ENCODE measurements at places on chromosomes 2 and 18.

DNA sequence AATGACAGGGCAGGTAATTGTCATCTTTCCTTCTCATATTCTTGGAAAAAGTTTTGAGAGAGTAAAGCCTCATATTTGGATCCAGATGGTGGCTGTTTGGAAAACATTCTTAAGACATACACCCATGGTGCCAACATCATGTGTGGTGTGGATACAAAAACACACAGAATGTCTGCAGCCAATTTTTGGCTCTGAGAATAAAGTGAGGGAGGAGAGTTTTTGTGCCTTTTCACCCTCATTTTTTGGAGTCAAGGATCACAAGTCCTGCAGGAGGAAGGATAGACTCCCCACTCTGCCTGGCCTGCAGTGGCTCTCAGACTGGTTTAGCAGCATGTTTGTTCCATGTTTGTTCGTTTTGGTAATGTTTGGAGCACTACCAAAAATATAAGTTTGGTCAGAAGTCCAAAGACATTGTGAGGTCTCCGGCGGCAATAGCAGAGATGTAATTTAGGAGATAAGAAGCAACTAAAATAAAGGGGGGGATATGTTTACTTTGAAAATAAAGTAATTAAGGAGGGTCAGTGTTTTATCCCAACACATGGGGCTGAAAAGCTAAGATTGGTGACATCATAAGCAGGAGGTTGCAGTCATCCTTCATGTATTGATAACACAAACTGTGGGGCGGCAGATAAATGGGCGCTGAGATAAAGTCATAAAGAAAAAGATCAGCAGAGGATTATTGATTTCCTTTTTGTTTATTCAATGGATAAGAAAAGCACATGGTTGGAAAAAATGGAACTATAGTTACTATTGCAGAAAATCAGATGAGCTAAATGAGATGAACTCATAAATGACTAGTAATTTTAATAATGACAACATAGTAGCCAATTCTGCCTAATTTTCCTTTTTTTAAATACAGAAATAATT lies 655 bp downstream of the NOSTRIN start:
- no peak for DNase-seq

GRCh38 chr2:7353571-7353970 lies 436.4 kb downstream of the RNF144A start:
- DNase-seq, result no peak

DNA sequence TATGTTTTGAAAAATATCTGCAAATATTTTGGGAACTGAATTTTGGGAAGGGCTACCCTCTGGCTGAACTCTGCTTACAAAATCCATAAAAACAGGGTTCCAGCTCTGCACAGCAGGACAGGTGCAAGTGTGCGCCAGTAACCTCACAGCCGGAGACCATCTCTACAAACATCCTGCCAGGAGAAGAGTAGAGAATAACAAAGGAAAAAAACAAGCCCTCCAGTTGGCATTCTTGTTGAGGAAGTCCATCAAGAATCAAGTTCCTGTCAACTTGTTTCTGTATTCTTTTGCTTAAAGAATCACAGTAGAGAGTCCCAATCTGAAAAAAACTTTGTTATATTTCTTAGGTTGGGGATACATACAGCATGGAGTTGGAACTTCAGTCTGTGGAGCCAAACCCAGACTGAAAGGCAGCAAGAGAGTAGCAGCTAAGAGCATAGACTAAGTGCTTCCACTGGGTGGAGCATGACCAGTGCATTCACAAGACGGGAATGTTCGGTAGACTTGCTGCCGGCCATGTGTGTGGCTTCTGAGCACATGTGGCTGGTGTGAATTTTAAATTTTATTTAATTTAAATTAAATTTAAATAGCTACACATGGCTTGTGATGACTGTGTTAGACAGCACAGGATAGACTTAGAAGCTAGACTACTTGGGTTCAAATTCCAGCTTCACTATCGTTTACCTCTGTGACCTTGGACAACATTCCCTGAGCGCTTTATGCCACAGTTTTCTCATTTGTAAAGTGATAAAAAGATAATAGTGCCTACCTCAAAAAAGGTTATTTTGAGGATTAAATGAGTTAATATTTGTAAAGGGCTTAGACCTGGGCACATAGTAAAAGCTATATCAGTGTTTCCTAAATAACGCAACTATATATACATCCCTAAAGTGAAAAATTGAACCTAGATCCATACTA lies 41.9 kb downstream of the SPTBN1 start:
- DNase-seq, result peak; percentile 79

DNA sequence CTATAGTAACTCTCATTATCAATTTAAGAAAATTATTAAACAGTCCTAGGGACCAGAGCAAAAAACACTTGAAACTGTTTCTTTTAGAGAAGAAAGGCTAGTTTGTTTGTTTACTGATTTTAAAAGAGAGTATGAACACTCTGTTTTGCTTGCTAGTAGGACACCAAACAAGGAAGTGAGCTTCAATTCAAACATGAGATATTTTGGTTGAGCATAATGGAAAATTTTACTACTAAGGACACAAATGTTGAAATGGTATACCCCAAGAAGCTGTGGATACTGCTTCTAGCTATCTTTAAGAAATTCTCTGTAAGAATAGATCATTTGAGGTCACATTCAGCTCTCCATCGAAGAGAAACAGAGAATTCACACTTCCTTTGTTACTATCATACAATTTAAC lies 216.3 kb upstream of the SMAD7 start:
- DNase-seq, result no peak

DNA sequence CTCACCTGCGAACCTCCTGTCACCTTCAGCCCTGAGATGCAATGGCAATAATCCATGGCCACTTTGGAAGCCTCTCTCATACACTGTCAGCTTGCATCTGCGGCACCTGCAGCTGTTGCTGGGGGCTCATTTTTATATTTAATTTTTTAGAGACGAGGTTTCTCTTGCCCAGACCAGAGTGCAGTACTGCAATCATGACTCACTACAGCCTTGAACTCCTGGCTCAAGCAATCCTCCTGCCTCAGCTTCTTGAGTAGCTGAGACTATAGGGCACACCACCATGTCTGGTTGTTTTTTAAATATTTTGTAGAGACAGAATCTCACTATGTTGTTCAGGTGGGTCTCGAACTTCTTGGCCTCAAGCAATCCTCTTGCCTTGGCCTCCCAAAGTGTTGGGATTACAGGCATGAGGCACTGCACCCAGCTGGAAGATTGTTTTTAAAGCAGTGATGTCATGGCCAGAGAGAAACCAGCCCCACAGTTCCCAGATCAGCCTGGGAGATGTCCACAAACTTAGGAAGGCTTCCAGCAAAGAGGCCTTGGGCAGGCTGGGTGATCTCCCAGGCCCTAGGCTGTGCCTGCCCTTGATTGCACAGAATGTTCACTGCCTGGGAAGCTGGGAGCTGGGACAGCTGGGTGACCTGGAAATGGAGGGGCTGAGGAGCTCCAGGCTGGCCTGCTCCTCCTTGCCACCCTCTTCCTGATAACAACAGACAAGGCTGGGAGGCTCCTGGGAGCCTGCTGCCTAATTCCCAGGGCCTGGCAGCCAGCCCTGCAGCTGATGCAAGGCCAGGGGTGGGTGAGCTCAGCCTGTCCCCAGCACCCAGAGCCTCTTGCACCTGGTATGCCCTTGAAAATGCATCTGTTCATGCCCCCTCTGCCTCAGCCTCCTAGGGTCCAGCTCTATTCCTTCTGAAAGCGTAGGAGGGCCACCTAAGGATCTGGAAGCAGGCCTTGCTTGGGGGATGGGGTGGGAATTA lies 27.1 kb downstream of the SH2D6 start:
- DNase-seq, result peak; percentile 51

DNA sequence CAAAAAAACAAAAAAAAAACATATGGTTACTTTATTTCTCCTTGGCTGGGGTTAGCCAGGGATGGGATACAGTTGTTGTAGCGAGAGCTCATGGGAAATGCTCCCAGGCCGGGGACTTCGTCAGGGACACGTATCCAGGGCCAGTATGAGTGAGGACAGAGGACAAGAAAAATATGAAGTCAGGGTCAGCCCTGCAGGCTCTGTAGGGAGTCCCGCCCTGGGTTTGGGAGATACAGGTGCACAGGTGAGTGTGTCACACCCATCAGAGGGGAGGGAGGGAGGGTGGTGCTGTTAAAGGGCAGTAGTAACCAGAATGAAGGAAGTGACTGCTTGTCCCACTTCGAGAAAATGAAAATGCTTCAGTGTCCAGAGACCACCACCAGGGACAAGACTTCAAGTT lies 55.6 kb upstream of the RBM44 start:
- no peak for DNase-seq

- no peak for DNase-seq
Measured at GRCh38 chr2:148554459-148555247, 89.9 kb upstream of the EPC2 start.

GRCh38 chr2:220001751-220002150 lies 374.3 kb downstream of the SLC4A3 start:
- peak; percentile 40 for DNase-seq

DNA sequence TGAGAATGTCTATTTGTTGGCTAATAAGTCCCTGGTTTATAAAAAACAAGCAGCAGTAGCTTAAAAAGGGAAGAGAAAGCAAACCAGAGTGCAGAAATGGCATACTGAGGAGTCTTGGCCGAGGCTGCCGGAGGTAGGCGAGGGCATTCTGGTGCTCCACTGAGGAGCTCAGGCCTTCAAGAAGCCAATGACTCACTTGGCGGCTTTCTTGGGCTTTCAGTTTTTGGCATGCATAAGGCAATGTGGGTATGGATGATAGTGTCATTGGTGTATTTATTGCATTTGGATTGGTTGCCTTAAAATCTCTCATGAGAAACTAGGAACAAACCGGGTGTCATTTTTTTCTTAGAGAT lies 119.6 kb upstream of the ARL5A start:
- peak; percentile 1 for DNase-seq

DNA sequence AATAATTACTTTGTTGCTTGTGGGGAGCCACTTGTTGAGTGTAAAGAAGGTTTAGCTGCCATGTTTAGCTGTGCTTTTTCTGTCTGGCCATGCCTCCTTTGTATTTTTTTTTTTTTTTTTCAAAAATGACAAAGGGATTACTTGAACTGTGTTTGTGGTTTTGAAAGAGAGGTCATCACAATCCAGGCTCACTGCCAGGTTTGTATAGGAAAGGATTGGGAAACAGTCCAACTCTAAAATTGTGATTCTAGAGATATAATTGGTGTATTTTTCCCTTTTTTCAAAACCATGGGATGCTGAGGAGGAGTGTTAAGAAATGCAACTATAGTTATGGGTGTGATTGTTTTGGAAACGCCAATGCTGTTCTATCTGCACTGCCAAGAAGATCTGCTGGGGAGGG lies 4.3 kb downstream of the ITPRIPL1 start:
- DNase-seq, result no peak

GRCh38 chr2:46009772-46010171 lies 287.4 kb upstream of the EPAS1 start:
- DNase-seq, result no peak

DNA sequence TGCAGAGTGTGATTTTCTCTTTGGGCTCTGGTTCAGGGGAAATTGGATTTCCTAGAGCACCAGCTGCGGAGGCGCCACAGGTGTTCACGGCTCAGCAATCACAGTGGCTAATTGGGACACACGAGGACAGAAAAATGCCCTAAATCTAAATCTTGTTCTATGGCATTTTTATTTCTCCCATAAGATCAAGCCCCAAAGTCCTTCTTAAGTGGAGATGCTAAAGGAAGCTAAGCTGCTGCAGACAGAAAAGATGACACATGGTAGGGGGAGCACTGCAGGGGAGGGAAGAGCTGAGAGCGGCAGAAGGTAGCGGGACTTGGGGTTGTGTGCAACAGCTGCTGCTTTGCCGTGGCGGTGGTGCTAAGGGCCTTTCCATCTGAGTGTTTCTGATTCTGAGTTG lies 280.6 kb downstream of the MYT1L start:
- no peak for DNase-seq

DNA sequence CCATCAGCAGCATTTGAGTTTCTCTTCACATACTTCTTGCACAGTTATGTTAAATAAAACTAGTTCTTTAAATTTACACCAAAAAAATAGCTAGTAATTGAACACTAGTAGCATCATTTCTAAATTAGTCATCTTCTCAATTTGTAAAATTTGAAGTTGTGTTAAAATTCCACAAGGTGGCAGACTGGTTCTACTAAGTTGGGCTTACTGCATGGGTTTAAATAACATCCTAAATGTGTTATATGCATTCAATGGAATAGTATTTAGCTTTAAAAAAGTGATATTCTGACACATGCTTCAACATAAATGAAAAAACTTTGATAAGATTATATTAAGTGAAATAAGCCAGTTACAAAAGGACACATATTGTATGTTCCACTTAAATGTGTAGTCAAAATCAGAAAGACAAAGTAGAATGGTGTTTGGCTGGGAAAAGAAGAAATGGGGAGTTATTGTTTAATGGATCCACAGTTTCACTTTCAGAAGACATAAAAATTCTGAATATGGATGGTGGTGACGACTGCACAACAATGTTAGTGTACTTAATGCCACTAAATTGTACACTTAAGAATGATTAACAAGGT lies 28.7 kb upstream of the RPRD1A start:
- DNase-seq, result peak; percentile 60

DNA sequence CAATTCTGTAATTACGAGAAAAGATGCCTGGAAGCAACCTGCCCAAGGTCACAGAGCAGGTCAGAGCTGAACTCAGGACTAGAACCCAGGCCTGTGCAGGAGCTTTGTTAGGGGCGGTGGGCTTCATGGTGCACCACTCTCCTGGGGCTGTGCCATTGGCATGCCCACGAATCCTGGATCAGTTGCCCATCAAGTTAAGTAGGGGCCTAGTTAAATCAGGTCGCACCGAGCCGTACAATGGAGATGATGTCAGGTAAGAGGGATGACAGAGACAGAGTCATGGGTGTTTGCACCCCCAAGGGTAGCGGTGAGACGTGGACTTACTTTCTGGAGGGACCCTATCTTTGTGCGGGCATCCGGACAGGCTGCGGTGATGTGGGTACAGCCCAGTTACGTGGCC lies 172.6 kb upstream of the PXDN start:
- no peak for DNase-seq

DNA sequence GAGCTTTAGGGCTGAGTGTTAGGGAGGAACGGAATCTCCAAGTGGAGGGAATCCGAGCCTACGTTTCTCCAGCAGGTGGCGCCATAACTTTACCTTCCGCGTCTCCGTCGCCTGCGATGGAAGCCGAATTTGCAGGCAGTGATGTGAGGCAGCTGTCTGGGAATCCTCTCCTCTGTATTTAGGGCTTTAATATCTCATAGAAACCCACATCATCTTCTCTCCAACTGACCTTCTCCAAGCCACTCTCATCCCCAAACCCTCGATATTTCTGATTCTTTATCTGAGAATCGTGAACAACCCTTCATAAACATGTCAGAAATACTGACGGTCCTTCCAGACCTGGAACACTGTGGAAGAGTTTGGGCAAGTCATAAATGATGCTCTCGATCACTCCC lies 27.5 kb downstream of the SIX2 start:
- peak; percentile 93 for DNase-seq

GRCh38 chr18:9700261-9700796 lies 7.8 kb upstream of the RAB31 start:
- no peak for DNase-seq
